ENCODE measurements at places on chromosomes 12 and 14.
A peak's percentile ranks its signal among the peaks of the same experiment; 100 is the strongest.

DNA sequence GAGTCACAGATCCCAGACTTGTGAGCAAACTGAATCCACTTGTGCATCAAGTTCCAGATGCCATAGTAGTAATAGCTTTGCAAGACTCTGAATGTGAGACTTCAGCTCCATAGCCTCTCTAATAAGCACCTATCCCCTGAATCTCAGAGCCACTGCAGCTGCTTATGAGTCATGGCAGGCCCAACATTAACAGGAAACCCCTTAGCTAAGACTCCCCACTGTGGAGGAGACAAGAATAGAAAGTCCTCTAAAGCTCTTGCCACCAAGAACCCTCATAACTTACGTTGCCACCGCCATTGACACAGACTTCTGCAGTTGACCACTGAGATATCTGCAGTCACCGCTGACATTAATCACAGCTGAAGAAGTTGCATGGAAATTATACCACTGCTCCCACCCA is 62.9 kb upstream of the PDE3A start:
- DNase-seq: no peak

DNA sequence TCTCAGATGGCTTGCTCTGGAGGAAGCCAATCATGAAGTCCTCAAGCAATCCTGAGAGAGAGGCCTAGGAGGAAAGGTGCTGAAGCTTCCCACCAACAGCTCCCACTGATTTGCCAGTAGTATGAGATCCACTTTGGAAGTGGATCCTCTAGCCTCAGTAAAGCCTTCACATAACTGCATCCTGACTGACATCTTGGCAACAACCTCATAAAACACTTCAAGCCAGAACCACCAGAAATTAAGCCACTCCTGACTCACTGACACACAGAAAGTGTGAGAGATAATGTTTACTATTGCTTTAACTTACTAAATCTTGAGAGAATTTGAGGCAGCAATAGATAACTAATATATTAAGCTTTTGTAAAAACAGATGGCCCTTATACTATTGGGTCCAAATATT is 11.7 kb upstream of the TMX1 start:
- no peak for DNase-seq

- no peak for DNase-seq
Measured at GRCh38 chr12:104651811-104652210, 195.1 kb downstream of the CHST11 start.

- DNase-seq: no peak
Measured at GRCh38 chr14:31457665-31458659, 656 bp upstream of the DTD2 start.

GRCh38 chr12:71694099-71694820 is 8.4 kb downstream of the TMEM19 start:
- no peak for DNase-seq

DNA sequence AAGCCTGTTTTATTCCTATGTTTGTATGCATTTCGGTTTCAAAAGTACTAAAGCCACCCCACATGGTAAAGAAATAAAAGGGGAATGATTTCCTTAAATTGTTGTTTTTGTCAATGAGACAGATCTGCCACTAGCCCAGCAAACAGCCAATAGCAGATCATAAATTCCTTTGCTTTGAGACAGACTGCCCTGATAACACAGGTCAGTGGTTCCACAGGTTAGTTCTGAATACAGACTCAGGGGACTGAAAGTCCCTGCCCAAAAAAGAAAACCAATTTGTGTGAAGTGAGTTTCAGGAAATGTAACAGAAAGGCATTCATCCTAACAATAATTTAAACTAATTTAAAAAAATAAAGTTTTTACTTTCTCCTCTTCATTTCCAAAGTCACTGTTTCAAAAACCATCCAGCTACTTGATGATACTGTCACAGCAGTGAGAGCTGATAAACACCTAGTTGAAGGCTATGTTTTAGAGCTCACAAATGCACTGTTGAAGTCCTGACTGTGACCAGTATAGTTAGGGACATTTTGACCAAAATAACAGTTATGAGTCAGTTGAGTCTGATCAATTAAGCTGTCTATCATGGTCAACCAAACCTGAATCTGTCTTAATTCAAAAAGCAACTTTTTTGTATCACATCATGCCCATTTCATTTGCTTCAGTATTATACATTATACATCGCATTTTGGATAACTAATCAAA is 77.7 kb downstream of the LGR5 start:
- DNase-seq: no peak

GRCh38 chr12:120737557-120738251 is 12.1 kb downstream of the ACADS start:
- no peak for DNase-seq

- no peak for DNase-seq
Measured at GRCh38 chr14:55614304-55614703, 34.3 kb downstream of the KTN1 start.

DNA sequence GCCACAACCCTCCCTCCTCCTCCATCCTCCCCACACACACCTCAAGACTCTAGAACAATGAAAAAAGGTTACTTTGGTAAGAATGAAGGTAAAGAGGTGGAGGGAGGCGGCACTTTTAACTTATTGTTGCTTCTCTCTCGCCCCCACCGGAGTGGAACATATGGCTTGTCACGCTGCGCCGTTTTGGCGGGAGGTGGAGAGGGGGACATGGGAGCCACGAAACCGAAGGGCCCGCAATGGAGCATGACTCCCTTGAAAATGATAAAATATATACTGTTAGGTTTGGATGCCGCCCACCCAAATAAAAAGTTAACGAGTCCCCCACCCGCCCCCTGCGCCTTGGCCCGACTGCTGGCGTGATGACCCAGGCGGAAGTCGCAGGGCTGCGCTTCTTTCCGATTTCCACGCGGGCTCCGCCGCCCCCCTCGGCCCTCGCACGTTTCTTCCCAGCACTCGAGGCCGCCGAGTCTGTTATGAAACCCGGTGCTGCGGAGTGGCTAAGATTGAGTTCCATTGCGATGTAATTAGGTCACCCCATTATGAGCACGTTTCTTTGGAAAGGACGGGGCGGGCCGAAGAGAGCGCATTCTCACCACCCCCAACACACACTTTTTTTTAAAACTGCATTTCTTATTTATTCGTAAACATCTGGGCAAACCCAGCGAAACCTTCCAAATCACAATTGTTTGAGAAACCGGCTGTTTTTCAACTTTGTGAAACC is 1.4 kb upstream of the ZFP36L1 start:
- DNase-seq: peak; percentile 85

DNA sequence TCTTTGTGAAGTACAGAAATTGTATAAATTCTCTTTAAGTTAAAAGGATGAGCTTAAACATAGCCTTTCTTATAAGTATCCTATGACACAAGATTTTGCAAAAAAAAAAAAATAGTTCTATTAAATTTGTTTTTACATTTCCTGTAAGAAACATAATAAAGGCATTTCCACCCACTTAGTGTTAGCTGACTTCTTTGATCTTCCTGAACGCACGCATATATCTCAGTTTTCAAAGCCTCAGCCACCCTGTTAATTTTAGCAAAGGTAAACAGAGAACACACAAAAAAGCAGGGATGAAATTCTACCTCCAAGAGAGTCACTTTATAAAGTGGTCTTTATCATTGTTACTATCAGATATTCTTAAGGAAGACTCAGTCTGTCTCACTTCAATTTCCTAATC is 277.9 kb downstream of the MED13L start:
- no peak for DNase-seq

- DNase-seq: no peak
Measured at GRCh38 chr12:12716151-12716792, 896 bp upstream of the CDKN1B start.

DNA sequence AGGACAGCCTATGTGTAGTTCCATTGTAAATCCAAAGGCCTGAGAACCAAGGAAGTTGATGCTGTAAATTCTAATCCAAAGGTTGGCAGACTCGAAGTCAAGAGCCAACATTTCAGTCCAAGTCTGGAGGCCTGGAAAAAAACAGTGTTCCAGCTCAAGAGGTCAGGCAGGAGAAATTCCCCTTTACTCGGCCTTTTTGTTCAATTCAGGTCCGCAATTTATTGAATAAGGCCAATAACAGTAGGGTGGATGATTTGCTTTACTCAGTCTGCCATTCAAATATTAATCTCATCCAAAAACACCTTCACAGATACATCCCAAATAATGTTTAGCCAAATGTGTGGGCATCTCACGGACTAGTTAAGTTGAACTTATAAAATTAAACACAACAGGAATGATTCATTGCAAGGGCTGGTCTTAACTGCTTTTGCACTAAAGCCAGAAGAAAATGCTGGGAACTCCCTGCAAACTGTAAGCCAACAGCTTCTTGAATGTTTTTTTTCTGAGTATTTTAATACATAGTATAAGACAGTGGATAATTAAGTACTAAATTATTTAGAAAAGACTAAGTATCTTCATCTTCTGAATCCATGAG is 197.4 kb upstream of the GARIN6 start:
- no peak for DNase-seq

DNA sequence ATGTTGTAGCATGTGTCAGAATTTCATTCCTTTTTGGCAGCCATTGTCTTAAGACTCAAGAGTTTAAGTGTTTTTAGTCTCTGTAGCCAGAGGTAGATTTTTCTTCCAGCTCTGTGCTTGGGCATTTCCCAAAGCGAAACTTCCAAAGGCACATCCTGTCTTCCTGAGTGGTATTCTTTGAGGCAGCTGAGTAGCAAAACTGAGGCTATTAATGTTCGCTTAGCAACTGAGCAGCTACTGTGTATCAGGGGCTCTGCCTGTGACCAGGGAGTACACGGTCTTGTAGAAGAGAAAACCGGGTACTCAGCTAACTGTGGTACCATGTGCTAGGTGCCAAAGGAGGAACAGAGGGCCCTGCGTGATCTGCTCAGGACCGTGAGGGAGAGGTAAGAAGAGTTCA is 52.0 kb downstream of the ETV6 start:
- DNase-seq: no peak

GRCh38 chr14:22978487-22978837 is 3.9 kb downstream of the AJUBA start:
- DNase-seq: no peak

DNA sequence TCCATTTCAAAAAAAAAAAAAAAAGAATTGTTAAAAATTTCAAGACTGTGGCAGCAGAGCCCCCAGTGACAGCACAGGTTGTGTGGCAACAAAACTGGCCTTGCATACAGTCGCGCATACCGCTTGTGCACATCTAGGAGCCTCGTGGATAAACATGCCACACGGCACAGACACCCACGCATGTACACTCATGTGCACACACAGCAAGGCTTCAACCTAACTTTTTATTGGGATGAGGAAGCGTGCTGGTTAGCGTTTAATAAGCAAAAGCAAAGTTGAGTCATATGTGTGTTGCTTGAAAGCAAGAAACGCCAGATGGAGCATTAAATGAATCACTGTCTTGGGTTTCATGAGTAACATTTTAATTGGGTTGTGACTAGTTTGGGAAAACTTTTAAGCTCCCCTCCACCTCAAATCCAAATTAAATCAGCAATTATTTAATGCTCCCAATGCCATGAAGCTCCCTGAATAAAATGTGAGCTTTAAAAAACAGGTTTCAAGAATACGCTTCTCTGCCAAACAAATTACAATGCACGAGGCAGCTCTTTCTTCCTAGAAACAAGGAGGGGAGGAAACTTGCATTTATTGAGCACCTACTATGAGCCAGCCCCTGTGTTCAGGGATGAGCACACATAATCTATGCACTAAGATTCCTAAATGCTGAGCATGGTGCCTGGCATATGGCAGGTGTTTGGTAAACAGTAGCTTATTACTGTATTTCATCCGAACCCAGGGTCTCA is 35.7 kb upstream of the EML1 start:
- no peak for DNase-seq

- no peak for DNase-seq
Measured at GRCh38 chr14:68584786-68585185, 208.1 kb downstream of the ZFP36L1 start.

- no peak for DNase-seq
Measured at GRCh38 chr14:24900269-24901100, 149.5 kb downstream of the STXBP6 start.

DNA sequence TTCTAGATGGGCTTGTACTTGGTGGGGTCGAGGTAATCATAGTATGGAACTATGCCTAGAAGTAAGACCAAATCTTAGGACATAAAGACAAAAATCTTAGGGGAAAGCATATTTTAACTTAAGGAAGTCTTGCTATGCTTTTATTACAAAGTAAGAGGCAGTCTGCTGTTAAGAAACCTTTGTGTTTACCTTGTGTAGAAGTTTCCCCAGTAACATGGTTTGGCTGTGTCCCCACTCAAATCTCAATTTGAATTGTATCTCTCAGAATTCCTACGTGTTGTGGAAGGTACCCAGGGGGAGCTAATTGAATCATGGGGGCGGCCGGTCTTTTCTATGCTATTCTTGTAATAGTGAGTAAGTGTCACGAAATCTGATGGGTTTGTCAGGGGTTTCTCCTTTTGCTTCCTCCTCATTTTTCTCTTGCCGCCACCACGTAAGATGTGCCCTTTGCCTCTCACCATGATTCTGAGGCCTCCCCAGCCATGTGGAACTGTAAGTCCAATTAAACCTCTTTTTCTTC is 162.5 kb upstream of the ABCD2 start:
- no peak for DNase-seq

GRCh38 chr12:119306593-119306992 is 27.9 kb upstream of the CCDC60 start:
- no peak for DNase-seq

- DNase-seq: no peak
Measured at GRCh38 chr12:95551913-95552516, 739 bp upstream of the USP44 start.

DNA sequence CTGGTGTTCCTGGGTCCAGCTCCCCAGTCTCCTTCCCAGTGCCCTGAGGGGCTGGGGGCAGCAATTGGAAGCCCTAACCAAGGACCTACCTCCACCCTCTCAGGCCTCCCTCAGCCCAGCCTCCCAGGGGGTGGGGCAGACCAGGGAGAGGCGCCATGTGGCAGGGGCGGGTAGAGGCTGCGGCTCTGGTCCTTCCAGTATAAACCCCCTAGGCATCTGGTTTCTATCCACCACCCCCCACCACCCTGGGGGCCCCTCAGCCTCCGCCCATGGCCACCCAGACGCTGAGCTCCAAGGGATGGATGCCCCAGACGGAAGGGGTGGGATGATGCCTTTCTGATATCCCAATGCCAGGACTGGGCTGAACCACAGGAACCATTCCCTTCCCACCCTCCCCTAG is 2.8 kb upstream of the SP7 start:
- no peak for DNase-seq

DNA sequence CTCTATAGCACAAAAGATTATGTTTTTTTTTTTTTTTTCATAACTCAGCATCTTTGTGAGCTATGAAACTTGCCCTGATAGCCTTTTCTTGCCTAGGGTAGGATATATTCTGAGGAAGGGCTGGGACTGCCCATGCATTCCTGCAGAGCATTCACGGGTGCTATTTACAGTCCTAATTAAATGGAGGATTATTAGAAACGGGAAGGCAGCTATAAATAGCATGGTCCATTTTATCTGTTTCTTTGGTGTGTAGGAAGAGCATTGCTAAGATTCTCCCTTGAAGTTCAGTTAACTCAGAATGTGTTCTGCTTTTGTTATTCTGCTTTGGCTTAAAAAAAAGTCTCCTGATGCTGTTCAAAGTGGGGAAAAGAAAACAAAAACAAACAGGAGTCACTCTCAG is 630.9 kb downstream of the DIO2 start:
- no peak for DNase-seq

DNA sequence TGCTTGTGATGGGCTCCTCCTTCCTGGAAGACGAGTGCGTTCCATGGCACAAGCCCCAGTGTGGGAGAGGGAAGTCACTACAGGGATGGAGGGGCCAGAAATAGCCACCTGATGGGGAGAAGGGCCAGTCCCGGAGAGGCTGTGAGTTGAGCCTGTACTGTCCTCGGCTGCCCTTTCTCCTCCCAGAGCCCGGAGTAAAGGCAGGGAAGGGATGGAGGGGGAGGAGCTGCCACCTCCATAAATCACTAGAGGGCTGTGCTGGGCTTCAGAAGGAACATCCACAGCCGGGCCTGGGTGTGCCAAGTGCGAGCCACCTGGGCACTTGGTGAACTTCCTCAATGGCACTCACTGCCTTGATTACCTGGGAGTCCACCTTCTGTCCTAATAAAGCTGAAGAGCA is 110.1 kb downstream of the RBM19 start:
- DNase-seq: no peak
